T-helper 17 cell (primary cell): ENCODE measurements at places on chromosomes 7 and 10.

GRCh38 chr7:90492250-90492649, 22.8 kb downstream of the PTTG1IP2 start:
- DNase-seq, result no peak

GRCh38 chr7:146960773-146961391, 844.3 kb downstream of the CNTNAP2 start:
- DNase-seq, result no peak

DNA sequence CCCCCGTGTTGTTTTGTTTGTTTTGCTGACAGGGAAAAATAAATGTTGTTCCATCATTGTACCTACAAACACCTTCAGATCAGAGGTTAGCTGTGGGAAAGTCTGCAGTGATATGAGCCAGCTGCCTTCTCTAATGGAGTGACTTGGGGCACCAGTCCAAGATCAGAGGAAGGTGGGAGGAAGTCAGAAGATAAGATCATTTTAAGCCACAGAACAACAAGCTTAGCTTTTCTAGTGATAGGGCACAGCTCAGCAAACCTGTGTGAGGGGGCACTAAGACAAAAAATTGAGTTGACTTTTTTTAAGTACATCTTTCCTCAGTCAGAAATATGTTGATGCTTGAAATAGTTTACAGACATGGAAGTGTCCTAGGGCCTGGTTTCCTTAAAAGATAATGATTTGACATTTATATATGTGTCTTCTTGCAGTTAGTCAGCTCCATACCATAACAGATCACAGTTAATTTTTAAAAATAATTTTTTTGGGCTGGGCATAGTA, 240.3 kb upstream of the KAT6B start:
- DNase-seq, result peak; percentile 29

GRCh38 chr10:34010891-34011290, 676.4 kb upstream of the NRP1 start:
- DNase-seq, result no peak

GRCh38 chr10:131706476-131706875, 194.3 kb upstream of the PPP2R2D start:
- DNase-seq, result no peak

DNA sequence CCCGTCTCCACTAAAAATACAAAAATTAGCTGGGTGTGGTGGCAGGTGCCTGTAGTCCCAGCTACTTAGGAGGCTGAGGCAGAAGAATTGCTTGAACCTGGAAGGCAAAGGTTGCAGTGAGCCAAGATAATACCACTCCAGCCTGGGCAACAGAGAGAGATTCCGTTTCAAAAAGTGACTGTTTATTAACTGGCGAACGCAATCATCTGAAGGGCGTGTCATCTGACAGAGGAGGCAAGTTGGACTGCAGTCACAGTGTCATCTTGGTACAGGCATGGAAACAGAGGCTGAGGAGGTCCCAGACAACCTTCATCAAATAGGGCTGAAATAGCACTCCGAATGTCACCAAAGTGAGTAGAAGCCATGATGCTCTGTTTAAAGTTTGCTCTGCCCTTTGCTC, 75.3 kb upstream of the NFE2L3 start:
- DNase-seq, result no peak

GRCh38 chr7:151244841-151245346, 3.6 kb downstream of the SMARCD3 start:
- DNase-seq, result no peak

DNA sequence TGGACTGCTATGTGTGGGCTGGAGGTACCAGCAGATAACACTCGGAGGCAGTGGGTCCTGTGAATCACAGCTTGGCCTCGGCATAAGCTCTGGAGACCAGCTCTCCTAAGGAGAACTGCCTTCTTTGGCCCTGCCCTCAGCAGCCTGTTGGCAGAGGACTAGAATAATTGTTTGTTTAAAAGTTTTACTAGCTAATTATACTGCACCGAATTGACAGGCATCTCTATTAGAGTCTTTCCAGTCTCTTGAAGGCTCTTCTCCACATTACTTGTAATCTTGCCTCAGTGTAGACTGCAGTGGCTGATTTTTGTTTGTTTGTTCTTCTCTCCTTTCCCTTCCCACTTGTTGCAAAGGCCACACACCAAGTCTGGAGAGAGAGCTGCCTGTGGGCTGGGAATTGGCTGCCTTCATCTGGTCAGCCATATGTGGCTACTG, 183.2 kb downstream of the AUTS2 start:
- DNase-seq, result no peak

DNA sequence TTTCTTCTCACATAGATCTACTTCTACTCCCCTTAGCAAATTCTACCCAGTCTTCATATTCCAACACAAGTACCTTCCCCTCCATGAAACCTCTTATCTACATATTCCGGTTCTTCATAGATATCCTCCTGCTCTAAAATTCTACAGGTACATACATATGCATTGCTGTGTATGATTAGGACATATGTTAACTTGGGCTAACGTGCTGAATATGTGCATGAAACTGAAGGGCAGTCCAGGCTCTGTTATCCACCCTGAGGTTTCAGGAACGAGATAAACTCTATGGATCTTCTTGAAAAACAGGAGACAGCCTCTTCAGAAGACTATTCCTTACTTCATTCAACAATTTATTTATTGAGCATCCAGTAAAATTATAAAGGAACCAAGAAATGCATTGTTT, 31.5 kb downstream of the TM9SF3 start:
- no peak for DNase-seq

DNA sequence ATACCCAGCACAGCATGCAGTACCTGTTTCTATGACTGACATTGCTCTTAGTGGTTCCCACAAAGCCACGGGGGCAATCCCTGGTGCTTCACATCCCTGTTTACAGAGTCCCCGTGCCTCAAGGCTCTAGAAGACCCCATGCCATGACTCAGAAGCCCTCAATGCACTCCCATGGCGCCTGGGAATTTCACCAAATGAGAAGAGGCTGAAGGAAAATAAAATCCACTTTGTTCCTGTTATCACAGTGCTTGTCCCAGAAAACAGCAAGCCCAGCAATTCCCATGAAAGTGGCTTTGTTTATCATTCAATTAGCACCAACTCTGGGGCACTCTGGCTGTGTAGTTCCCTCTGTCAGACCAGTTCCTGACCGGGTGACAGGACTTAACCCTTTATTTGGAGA, 268.3 kb downstream of the TNS3 start:
- DNase-seq, result no peak

- no peak for DNase-seq
Observed at GRCh38 chr7:22120391-22121053, 174.8 kb upstream of the CDCA7L start.

DNA sequence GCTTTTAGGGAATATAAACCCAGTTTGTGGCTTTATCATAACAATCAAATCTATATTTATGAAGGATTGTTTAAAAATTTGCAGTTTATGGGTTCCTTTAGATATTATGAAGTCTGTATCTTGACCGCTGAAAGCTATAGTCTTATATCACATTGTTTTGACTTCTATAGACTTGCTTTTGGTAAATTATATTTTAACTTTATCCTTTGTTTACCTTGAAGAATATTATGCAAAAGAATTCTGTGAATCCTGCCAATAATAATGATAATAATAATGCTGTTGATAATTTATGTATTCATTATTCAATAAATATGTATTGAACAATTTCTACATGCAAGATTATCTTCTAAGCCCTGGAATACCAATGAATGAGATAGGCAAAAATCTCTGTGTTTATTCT, 101.9 kb upstream of the MTPN start:
- no peak for DNase-seq

DNA sequence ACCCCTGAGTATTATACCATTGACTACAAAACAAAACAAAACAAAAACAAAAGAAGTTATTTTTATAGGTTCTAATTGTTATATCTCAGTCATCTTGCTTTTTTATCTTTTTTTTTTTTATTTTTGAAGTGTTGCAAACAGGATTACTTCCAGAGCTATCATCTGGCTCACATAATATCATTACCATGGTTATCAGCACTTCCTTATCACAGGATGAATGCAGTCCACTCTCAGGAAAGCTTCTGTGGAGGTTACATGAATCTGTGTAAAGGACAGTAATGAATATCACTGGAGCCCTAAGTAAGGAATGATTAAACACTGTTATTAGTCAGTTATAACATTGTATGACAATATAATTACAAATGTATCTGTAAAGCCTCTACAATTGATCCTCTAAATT, 451.5 kb downstream of the PLXDC2 start:
- DNase-seq, result no peak

DNA sequence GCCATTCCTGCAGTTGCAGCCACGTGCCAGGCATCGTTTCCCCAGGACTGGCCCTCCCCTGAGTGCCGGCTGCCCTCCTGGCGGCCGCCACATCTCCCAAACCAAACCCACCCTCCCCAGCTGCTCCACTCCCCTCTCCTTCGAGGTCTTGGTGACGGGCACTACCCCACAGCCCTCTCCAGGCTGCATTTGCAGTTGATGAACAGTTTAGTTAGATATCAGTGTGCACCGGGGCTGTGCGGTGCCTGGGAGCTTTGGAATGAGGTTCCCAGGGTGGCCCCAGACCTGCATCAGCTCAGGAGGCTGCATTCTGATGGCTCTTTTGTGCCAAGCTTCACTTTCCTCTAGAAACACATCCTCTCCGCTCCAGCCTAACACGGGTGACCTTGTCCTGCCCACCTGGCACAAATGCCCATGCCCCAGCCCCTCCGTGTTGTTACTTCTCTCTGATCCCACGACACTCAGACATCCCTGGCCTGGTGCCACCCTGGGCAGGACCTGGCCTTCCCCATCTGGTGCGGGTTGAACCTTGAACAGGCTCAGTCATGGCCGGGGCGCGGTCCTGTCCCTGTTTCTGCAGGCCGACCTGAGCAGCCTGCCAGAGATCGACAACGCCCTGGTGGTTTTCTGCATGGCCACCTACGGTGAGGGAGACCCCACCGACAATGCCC, 14.5 kb downstream of the TMEM120A start:
- DNase-seq, result no peak

- no peak for DNase-seq
Observed at GRCh38 chr7:99730238-99730810, 4.7 kb downstream of the CYP3A7 start.

- DNase-seq, result no peak
Observed at GRCh38 chr7:151087245-151088018, 1.2 kb downstream of the AGAP3 start.

DNA sequence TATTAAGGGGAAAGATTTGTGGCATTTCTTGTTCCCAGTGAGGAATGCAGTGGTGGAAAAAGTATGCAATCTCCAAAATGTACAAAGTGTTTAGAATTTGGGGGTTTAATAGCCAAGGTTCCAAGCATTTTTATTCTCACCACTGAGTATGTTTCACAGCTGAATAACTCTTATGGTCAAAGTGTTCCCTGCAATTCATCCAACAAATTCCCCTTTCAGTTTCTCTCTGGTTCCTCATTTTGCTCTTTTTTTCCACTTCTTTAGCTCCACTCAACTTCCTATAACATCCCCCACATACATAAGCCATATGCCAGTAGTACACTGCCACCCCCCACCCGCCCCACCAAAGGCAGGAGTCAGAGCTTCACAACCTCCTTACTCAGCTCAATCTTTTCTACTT, 4.6 kb downstream of the HECW1 start:
- no peak for DNase-seq

GRCh38 chr10:97063983-97064837, 121.5 kb downstream of the SLIT1 start:
- DNase-seq, result no peak

DNA sequence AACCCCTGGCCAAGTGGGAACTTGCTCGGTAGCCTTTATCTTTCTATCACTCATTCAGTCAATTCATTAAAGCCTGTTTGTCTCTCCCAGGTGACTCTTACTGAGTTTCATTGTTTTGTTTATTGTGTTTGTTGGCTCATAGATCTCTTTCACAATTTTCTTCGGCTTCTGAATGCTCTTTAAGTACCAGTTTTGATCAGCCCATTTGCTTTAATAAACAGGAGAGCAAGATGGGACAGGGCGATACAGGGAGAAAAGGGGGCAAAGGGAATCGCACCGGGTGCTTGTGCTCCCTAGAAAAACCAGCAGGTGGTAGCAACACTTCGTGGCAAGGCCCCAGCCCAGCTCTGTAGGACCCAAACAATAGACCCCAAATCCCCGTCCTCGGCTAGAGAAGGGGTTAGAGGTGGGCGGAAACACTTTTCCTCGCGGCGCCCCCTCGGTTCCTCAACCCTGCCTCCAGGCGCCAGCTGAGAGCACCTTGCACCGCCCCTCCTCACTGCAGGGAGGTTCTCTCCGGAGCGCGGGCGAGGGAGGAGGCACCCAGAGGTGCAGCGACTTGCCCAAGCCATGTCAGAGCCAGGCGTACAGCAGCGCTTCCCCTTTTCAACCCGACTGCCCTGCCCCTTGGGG, 1.0 kb upstream of the EPHB6 start:
- peak; percentile 47 for DNase-seq

DNA sequence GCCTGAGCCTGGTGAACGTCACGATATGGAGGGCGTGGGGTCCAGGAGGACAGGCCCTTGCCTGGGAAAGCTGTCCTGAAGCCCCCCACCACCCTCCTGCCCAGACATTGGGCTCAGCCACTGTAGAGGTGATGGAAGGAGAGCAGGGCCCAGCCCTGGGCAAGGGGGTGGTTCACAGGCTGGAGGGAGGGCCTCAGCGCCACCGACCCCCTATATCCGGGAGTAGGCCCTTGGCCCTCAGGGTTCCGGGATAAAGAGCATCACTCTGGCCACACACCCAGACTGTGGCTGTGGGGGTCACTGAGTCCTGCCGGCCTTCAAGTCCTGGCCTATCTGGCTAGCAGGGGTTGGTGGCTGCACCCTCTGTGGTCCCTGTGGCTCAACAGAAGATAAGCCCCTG, 55.3 kb upstream of the GTF2IRD1 start:
- no peak for DNase-seq

DNA sequence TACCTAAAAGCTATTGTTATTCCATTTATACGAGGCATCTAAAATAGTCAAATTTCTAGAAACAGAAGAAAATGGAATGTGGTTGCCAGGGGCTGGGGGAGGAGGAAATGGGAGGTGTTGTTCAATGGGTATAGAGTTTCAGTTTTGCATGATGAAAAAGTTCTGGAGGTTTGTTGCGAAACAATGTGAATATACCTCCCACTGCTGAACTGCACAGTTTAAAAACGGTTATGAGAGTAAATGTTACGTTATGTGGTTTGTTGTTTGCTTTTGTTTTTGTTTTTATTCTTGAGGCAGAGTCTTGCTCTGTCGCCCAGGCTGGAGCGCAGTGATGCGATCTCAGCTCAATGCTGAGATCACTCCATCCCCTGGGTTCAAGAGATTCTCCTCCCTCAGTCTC, 64.9 kb upstream of the NRBF2 start:
- no peak for DNase-seq

DNA sequence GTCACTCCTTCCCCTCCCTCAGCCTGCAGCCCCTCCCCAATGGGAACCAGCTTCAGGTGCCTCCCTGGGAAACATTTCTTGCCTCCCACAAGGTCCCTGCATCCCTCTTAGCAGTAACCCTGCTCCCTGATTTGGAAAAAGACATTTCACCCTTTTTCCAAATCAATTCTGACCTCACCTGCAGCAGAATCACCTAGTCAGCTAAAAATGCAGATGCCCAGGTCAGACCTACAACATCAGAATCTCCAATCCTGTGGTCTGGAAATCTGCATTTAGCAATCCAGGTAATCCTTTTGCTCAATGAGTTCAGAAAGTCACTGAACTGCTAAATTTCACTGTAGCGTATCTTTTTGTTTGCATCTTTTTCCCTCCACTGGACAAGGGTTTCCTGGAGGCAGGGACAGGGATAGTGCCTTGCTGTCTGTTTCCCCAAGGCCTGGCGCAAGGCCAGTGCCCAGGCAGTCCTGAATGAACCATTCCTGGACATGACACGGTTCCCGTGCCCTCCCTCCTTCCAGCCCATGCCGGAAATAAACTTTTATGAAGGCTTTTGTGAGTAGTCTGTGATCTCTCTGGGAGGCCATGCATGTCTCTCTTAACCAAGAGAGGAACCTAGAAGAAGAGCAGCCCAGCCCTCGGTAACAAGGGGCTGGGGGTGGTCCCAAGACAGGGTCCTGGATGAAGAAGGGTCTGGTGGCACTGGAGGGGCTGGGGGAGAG, 44.0 kb downstream of the COL13A1 start:
- no peak for DNase-seq
